Stimulated activated CD8-positive, alpha-beta memory T cell treated with anti-CD3 and anti-CD28 coated beads, Interleukin-2, amount 100 ng/mL, for 48 hours (primary cell): ENCODE measurements at places on chromosomes 2 and 18.

DNA sequence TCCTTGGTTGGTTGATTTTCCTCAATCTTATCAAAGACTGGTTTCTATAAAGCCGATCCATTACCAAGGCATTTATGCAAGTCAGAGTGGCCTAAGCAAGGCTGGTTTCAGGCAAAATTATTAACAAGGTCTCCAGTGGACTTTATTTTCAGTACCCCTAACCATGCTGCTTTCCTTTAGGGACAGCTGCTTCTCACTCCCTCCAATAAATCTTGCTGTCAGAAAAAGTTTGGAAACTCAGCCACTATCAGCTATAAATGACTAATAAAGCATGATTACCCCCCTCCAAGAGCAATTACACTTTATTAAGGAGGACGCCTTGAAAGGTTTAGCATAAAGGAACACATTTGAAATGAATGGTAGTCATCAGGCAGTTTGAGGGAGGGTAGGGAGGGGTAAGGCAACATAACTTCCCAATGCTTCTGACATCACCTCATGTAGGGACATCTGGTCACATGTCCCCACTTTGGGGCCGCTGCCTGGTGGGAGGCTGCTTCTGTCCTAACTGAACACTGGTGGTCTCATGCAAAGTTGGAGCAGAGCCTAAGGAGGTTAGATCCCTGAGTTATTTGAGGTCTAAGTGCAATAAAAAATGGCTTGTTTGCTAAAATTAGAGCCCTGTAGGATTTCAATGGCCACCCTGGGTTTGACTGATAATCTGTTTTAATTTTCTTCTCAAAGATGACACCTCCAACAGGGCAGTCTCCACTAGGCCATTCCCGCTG is 58.0 kb upstream of the TMEM178A start:
- DNase-seq: no peak

GRCh38 chr2:43950383-43951008 is 45.3 kb downstream of the LRPPRC start:
- no peak for DNase-seq

DNA sequence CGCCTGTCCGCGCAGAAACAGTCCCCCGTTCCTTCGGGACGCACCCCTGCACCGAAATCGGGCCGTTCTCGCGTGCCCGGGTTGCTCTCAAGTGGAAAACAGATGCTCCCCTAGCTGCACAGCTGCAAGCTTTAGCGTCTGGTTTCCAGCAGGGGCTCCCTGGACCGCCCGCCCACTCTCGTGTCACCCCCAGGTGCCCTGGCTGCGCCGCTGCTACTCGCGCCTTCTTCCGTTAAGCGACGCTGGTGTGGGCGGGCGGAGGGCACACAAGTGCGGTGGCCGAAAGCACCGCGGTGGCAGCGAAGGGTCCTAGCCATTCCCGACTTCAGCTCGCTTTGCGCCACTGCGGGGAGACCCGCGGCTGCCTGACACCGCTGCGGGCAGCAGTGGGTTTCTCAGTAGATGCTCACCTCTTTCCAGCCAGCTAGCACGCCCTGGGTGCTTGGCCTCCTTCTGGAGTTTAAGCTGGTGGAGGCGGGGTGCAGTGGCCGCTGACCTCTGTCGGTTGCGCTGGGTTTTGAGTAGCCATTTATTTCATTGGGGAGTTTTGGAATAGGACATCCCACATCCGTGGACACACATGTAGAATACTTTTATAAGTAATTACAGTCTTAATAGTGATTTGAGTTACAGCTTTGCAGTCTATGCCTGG is 806 bp downstream of the ZNF407 start:
- peak; percentile 56 for DNase-seq

DNA sequence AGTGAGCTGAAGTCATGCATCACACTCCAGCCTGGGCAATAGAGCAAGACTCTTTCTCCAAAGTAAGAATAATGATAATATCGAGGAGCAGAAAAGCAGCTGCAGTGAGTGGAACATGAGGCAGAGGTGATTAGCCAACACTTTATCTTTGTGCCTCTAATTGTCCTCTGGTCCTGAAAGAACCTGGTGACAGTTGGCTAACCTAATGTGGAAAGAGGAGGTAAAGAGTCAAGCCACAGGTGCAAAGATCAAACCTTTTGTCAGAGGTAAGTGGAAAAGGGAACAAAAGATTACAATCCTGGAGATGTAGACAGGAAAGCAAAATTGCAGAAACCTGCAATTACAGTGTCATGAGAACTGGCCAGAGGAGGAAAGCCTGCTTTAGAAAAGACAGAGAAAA is 53.5 kb upstream of the LCLAT1 start:
- DNase-seq: no peak
